ENCODE measurements at places on chromosomes 12 and 14.

- no peak for DNase-seq
These were observed 35.6 kb downstream of the CHGA start for GRCh38 chr14:92958373-92959188.

DNA sequence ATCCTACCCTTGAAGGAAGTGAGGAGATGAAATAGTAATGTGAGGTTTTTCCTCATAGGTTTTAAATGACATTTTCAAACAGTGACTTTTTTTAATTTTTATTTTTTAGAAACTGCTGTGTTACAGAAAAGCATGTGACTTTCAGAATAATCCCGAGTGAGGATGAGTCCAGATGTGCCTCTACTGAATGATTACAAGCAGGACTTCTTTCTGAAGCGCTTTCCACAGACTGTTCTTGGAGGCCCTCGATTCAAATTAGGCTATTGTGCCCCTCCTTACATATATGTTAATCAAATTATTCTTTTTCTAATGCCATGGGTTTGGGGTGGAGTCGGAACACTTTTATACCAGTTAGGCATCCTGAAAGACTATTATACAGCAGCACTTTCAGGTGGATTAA, 15.8 kb downstream of the PCNX4 start:
- DNase-seq, result no peak

DNA sequence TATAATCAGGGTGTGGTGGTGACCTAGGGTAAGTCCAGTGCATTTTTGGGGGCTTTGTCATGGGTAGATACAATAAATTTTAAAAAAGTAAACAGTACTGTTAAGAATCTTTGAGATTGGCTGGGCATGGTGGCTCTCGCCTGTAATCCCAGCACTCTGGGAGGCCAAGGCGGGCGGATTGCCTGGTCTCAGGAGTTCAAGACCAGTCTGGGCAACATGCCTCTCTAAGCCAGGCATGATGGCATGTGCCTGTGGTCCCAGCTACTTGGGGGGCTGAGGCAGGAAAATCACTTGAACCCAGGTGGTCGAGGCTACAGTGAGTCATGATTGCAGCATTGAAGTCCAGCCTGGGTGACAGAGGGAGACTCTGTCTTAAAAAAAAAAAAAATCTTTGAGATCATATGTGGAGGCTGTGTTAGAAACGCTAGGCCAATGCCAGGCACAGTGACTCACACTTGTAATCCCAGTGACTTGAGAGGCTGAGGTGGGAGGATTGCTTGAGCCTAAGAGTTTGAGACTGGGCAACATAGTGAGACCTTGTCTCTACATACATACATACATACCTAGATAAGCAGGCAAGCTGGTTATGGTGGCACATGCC, 67.7 kb downstream of the PRKCH start:
- DNase-seq, result no peak

DNA sequence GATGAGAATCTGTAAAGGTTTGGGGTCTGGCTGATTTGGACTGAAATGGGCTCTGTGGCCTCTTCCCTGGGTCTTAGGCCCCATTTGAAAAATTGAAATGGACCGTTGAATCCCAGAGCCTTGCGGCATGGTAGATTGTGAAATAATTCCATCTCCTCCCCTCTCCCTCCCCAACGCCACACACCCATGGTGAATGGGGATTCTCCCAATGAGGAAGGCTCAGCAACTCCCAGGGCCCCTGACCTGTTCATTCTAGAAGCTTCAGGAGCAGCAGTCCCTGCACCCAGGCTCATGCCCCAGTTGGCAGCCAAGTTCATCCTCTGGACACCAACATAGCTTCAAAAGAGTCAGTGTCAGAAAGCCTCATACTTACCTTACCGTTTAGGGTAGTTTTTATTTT, 217.4 kb downstream of the ZFP36L1 start:
- DNase-seq, result no peak
